ENCODE measurements at places on chromosomes 4 and X. TPM values are rescaled to one million over a fixed set of nuclear protein-coding genes. Genes with fewer than 3 reads are reported as not detected.

Gene INTU
- 0.27 TPM for polyA plus RNA-seq

Gene NSG1
- 0.27 TPM for polyA plus RNA-seq

Gene GNRHR
- not detected for polyA plus RNA-seq

Gene RS1
- not detected for polyA plus RNA-seq

Gene PPP1R3F
- 2.7 TPM for polyA plus RNA-seq

Gene MAGED1
- polyA plus RNA-seq, result 36.6 TPM

Gene TRPC5OS
- polyA plus RNA-seq, result not detected

Gene USP17L17
- polyA plus RNA-seq, result not detected

Gene PRPS1
- 13.2 TPM for polyA plus RNA-seq

Gene ASB9
- 2.7 TPM for polyA plus RNA-seq

Gene SPIN4
- 0.54 TPM for polyA plus RNA-seq

Gene ATP2B3
- 0.30 TPM for polyA plus RNA-seq

Gene GYPA
- polyA plus RNA-seq, result not detected

Gene TSPAN7
- 53.6 TPM for polyA plus RNA-seq

Gene HPGDS
- 4.1 TPM for polyA plus RNA-seq

Gene SNCA
- polyA plus RNA-seq, result 3.6 TPM

Gene CETN2
- polyA plus RNA-seq, result 29.1 TPM

Gene EPGN
- not detected for polyA plus RNA-seq

Gene RTL5
- 0.27 TPM for polyA plus RNA-seq

Gene ZCCHC18
- polyA plus RNA-seq, result not detected

Gene MAP3K15
- not detected for polyA plus RNA-seq

Gene PRKG2
- 21.6 TPM for polyA plus RNA-seq

Gene CDKL5
- 0.22 TPM for polyA plus RNA-seq

Gene LINC00632
- polyA plus RNA-seq, result 1.9 TPM

Gene FGFBP1
- polyA plus RNA-seq, result 1.6 TPM

Gene SLITRK4
- polyA plus RNA-seq, result not detected

Gene MAGEC1
- polyA plus RNA-seq, result not detected

Gene RPS6KA6
- 3.5 TPM for polyA plus RNA-seq

Gene EIF1AX
- 40.8 TPM for polyA plus RNA-seq

Gene COPS4
- 23.5 TPM for polyA plus RNA-seq

Gene IL3RA
- polyA plus RNA-seq, result 7.1 TPM

Gene ADH1C
- 194 TPM for polyA plus RNA-seq

Gene NUDT10
- 1.5 TPM for polyA plus RNA-seq

Gene TMSB15C
- polyA plus RNA-seq, result not detected

Gene MPP1
- polyA plus RNA-seq, result 199 TPM

Measured in small intestine (tissue), 16 donors.